ENCODE measurements at places on chromosomes 5 and 9.
A peak's percentile ranks its signal among the peaks of the same experiment; 100 is the strongest.

- no peak for DNase-seq
Observed at GRCh38 chr5:125654392-125654791, 768.8 kb upstream of the GRAMD2B start.

DNA sequence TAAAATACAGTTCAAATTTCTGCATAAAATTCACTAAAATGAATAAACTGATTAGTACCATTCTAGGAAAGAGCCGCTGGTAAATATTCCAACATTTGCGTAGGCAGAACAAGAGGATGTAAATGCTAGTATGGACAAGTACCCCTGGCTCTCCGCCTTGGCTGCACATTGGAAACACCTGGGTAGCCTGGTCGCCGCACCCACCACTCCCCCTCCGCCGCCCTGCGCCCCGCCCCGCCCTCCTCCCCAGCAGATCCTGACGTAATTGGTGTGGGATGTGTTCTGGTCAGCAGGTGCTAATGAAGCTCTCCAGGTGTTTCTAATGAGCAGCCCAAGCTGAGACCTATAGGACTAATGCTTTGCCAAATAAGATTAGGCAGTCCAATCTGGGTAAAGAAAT is 225.7 kb downstream of the FRMD3 start:
- no peak for DNase-seq

DNA sequence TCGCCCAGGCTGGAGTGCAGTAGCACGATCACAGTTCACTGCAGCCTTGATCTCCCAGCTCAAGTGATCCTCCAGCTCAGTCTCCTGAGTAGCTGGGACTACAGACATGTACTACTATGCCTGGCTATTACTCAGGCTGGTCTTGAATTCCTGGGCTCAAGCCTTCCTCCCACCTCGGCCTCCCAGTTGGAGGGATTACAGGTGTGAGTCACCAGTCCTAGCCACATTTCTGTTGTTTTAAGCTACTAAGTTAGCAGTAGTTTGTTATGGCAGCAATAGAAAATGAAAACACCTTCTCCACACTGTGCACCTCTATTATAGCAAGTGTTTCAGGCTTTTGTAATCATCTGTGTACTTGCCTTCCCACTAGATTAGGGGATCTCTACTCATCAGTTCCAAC is 588.9 kb upstream of the TLE4 start:
- DNase-seq = no peak

DNA sequence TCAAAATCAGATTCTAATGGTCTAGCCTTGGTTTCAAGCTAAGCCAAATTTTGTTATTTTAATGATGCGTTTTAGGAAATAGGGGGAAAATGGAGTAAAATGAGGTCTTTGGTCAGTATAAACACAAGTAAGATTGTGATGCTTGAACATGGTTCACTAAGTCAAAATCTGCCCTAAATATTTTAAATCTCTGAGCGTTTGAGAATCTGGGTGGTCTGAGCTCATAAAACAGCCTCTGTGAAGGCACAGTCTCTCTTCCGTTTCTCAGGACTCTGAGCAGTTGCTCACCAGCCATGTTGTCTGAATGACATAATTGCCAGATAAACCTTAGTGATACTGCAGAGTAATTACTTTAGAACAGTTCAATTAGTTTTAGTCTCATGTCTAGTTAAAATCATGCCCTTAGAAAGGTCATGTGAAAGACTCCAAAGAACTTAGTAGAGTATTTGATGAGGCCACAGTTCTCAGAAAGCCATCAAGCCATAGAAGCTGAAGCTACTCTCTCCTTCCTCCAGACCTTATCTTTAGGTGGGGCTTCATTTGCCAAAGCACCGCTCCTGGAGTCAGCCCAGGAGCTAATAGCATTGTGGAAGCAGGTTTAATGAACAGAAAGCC is 257.1 kb upstream of the MAP3K1 start:
- no peak for DNase-seq

GRCh38 chr5:88818296-88818695 is 64.7 kb downstream of the MEF2C start:
- no peak for DNase-seq

DNA sequence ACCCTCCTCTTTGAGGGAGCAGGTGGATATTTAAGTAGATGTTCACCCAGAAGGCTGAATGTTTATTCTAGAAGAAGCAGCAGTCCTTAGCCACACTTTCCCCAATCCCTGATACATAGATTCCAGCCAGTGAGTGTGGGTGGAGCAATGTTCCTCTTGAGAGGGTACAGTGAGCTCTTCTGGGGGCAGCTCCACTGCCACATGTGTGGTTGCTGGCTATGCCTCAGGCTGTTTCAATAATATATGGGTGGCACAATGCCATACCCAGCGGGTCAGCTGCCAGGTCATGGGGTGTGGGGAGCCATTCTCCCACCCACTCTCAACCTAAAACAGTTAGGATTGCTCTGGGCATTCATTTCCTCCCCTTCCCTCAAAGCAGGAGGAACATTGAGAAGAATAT is 61.6 kb upstream of the DAB2 start:
- DNase-seq = no peak

GRCh38 chr9:113421726-113422125 is 11.2 kb downstream of the C9orf43 start:
- no peak for DNase-seq

- DNase-seq = no peak
Observed at GRCh38 chr5:139501381-139501780, 18.8 kb upstream of the STING1 start.

GRCh38 chr5:153601377-153601776 is 110.9 kb downstream of the GRIA1 start:
- DNase-seq = no peak

- no peak for DNase-seq
Observed at GRCh38 chr9:21077781-21078180, at the start of gene IFNB1. Gene IFNB1 (minus strand): TSS chr9:21077942. CDS start chr9:21077869, 73 bp downstream.

DNA sequence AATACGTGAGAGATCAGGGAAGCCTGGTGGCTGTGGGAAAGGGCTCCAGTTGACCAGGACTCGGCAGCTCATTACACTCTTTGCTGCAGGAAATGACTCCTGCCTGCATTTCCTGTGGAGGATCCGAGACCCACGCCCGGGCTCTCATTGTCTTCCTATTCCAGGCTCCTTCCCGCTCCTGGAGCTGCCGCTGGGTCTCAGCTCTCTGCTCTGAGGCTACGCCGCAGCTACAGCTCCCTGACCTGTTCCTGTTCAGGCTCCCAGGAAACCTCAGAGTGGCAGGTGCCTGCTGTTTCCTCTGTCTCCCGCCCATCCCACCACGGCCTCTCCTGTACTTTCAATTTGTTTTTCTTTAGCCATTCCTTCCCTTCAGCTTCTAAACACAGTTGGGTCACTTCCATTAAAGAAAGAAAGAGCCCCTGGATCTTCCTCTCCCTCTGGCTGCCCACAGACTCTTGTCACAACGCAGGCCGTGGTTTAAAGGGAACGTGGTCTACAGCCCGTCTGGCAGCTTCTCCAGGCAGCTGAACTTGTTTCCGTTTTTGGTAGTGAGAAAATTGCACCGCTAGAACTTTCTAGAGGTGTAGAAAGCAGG is 71.5 kb downstream of the IL6ST start:
- DNase-seq = no peak

GRCh38 chr9:120436983-120437475 is 142.9 kb downstream of the CDK5RAP2 start:
- DNase-seq = no peak

DNA sequence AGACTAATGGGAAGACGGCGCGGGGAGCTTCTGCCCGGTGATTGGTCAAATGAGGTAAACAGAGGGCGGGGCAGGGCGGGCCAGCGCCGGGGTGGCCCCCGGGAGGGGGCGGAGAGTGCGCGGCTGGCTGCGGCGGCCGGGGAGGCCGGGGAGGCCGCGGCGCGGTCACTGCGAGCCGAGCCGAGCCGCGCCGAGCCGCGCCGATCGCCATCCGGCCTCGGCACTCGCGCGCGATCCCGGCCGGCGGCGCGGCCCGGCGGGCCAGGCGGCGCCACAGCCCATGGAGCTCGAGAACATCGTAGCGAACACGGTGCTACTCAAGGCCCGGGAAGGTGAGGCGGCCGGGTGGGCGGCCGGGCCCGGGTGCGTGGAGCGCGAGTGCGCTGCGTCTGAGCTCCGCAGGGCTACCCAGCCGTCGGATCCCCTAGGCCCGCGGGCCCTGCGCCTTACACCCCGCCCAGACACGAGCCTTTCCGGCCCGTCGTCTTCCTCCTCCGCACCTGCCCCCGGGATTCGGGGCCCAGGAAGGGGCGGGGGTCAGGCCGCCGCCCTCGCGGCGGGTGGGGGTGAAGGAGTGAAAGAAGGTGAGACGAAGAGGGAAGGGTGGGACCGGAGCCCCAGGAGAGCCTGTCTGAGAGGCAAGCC is at the start of gene GRK6:
Gene GRK6, plus strand, starts transcription at position 111 of the 645 bp plus-strand sequence. Its CDS starts 170 bp downstream, at position 281.
- DNase-seq = peak; percentile 99

- DNase-seq = no peak
Observed at GRCh38 chr9:15693701-15694100, 140.9 kb downstream of the CCDC171 start.

- no peak for DNase-seq
Observed at GRCh38 chr5:127227881-127228280, 62.7 kb upstream of the MEGF10 start.

GRCh38 chr9:114516913-114517312 is 11.6 kb upstream of the WHRN start:
- DNase-seq = no peak

DNA sequence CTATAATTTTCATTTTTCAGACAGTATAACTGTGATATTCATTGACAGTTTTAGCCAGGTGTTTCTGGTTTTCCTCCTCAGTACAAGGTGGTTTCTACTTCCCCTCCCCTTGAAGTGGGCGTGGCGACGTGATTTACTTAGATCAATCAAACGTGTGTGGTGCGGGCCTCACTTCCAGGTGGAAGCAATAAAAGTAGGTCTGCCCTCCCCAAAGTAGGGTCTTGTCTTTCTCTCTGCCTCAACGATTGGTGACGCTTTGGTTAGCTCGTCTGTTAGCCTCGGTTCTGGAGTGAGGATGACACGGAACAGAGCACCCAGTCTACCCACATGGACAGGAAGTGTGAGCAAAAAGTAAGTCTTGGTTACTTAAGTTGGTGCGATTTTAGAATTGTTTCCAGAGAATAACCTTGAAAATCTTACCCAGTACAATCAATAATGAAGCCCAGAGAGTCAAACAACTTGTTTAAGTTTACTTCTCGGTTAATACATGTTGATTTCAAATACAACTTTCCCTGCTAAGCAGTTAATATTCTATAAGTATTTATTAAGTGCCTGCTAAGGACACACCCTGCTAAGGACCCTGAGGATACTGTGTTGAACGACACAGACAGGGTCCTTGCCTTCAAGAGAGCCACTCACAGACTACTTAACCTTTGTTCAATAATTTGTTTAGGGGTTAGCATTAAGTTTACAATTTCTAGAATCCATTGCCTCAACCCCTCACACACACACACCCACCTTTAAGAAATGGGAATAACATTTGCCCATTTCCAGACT is 48.4 kb downstream of the COX7C start:
- DNase-seq = no peak

DNA sequence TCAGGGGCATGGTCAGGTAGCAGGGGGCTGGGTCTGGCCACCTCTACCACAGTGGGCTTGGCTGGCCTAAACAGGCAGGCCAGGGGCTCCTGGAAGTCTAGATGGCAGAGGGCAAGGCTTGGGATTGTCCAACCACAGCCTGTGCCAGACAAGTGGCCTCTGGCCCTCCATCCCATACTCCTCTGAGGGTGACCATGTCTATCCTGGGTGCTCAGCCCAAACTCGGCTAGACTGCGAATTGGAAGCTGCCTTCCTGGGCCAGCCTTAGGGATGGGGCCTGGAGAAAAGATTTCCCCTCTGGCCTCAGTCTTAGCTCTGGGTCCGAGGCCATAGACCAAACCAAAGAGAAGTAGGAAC is 110.5 kb downstream of the PHF2 start:
- no peak for DNase-seq

- no peak for DNase-seq
Observed at GRCh38 chr5:176646049-176646706, 1.1 kb upstream of the TSPAN17 start.

GRCh38 chr9:4739587-4740387 is 1.2 kb downstream of the AK3 start:
- no peak for DNase-seq

DNA sequence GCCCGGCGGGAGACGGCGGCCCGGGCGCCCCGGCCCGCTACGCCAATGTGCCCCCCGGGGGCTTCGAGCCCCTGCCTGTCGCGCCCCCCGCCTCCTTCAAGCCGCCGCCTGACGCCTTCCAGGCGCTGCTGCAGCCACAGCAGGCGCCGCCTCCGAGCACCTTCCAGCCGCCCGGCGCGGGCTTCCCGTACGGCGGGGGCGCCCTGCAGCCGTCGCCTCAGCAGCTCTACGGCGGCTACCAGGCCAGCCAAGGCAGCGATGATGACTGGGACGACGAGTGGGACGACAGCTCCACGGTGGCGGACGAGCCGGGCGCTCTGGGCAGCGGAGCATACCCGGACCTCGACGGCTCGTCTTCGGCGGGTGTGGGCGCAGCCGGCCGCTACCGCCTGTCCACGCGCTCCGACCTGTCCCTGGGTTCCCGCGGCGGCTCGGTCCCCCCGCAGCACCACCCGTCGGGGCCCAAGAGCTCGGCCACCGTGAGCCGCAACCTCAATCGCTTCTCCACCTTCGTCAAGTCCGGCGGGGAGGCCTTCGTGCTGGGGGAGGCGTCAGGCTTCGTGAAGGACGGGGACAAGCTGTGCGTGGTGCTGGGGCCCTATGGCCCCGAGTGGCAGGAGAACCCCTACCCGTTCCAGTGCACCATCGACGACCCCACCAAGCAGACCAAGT is 723 bp downstream of the SNX18 start:
- DNase-seq = no peak

GRCh38 chr9:129570450-129571297 is 50.2 kb downstream of the C9orf50 start:
- DNase-seq = no peak

GRCh38 chr9:96567203-96567700 is 52.4 kb downstream of the CDC14B start:
- DNase-seq = no peak

Data from D721Med (cell line).